ENCODE measurements at places on chromosomes 11 and 22. TPM values are rescaled to one million over a fixed set of nuclear protein-coding genes. Genes with fewer than 3 reads are reported as not detected.

Gene ROBO4
- total RNA-seq: 23.3 TPM

Gene OR52B2
- not detected for total RNA-seq

Gene BARX2
- 14.3 TPM for total RNA-seq

Gene TTLL1
- 7.9 TPM for total RNA-seq

Gene MMP1
- total RNA-seq: 4.3 TPM

Gene OR4A16
- not detected for total RNA-seq

Gene OR2AG2
- total RNA-seq: not detected

Gene ADM2
- 0.92 TPM for total RNA-seq

Gene CCDC15
- total RNA-seq: 7.4 TPM

Gene SAA2
- total RNA-seq: not detected

Gene PRRG4
- total RNA-seq: 5.8 TPM

Gene XKR3
- not detected for total RNA-seq

Gene IGSF9B
- 11.1 TPM for total RNA-seq

Gene NXPE2
- total RNA-seq: 0.31 TPM

Gene NRGN
- 2.9 TPM for total RNA-seq

Gene MEI1
- not detected for total RNA-seq

Gene SLC22A25
- not detected for total RNA-seq

Gene P2RY2
- 25.6 TPM for total RNA-seq

Gene TRIM3
- total RNA-seq: 21.1 TPM

Gene LDHA
- total RNA-seq: 847 TPM

Gene ADAMTS8
- total RNA-seq: 23.6 TPM

Measured in tongue (tissue), 3 donors.